ENCODE measurements at places on chromosomes 2 and 18. TPM values are rescaled to one million over a fixed set of nuclear protein-coding genes. Genes with fewer than 3 reads are reported as not detected.

Gene LAMA1
- total RNA-seq: 9.6 TPM

Gene ZNF396
- total RNA-seq: 2.0 TPM

Gene MBD2
- total RNA-seq: 194 TPM

DNA sequence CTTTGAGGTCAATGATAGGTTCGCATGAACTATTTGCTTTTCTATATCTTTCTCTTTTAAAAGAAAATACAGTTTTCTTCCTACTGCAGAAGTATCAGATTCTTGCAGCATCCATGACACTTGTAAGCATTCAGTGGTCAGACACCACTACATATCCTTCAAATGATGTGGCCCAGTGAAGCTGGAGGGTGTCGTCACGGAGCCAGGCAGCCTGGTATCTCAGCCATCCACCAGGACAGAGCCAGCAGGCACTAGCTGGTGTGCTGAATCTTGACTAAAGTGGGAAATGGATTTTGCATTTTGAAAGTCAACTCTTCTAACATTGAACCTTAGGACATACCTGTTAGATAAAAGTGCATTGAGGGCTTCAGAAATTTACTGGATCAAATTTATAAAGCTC lies 5.4 kb downstream of the KLHL14 start:
- no peak for DNase-seq

Gene FOXI3
- not detected for total RNA-seq

Gene ZFP36L2
- 107 TPM for total RNA-seq

DNA sequence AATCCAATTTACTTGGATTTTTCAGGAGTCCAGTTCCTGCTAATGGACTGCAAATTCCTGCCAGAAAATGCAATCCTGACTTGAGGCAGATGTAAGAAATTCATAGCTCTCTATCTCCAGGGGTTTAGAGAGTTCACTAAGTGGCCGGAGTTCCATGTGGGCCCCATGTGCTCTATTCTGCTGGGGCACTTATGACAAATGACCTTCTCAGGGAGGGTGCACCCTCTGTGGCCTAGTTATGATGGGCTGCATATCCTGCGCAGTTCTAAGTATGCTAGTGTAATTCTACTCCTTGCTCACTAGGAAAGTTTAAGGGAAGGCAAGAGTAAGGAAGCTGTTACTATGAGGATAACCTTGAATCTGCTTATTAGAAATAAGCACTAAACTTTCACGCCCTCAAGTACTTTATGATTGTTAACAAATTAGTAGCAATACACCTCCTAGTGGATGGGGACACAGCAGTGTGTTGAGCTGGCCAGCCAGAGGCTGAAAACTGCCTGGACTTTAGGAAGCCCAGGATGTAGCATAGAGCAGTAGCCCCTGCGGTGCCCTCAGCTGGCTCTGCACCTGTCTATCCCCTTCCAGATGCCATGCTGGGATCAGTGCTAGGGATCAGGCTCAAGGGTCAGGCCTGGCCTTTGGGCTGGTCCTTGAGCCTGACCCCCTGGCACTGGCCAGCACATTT lies 14.4 kb downstream of the SMYD1 start:
- DNase-seq: no peak

Gene MOCOS
- 69.1 TPM for total RNA-seq

GRCh38 chr2:157932480-157933159 lies 56.5 kb upstream of the ACVR1 start:
- no peak for DNase-seq

Gene FHL2
- total RNA-seq: 77.3 TPM

Gene PLEK
- total RNA-seq: not detected

DNA sequence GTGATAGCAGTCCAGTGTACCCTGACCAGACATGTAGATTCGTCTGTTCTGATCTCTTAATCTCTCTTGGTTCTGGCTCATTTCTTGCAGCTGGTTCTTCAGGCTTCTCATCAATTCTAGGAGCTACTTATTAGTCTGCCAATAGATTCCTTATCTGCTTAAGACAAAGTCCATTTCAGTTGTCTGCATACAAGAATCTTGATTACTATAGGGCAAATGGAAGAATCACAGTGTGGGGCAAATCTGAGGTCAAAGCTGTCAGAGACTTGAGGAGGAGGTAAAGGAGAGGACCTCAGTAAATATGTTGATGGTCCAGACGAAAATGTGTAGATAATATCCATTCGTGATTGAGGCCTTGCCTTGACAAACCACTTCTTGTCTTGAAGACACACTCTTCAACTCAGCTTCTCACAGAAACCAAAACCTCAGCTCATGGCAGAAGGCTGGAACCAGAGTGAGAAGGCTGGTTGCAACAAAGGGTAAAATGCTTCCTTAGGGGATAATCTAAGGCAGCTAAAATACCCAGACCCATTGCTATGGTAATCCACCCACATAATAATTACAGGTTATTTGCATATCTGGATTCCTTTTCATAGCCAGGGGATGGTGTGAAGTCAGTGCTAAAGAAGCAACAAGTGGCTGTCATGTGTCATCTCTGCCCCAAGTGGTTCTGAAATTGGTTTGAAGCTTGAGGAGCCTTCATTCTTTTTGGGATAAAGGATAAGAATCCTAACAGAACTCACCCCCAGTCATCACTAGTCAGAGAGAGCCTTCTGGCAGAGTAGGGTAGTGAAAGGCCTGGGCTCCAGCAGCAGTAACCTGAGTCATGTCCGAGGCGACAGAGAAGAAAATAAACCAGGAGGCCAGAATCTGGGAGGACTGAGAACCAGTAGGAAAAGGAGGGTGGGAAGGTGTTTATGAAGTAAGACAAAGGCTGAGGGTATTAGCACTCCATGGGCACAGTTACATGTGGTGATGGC lies 29.2 kb upstream of the PELI1 start:
- no peak for DNase-seq

GRCh38 chr18:79596446-79597175 lies 83.0 kb upstream of the CTDP1 start:
- DNase-seq: no peak

DNA sequence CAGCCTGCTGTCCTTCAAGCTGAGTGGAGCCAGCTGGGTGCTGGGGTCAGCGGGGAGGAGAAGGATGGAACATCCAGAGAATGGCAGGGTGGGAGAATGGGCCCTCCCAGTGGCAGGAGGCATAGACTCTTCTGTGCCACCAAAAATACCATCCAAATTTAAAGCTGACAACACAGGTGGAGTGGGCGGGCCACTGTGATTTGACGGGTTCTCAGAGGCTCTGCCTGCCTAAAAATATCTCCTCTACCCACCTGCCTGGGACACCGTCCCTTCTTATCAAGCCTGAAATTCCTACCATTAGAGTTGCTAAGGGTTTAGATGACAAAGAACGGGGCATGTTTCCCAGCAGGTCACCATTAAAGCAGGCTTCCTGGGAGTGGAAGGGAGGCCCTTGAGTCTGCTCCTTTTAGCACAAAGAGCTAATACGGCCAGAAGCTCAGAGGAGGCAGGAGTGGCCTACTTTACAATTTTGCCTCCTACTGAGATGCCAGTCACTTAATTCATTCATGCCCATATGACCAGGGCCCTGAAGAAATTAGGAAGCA lies 19.8 kb upstream of the MARCHF4 start:
- no peak for DNase-seq

Measured in MCF 10A (cell line).